AG04450 (cell line): ENCODE measurements at places on chromosomes 1 and 21.

DNA sequence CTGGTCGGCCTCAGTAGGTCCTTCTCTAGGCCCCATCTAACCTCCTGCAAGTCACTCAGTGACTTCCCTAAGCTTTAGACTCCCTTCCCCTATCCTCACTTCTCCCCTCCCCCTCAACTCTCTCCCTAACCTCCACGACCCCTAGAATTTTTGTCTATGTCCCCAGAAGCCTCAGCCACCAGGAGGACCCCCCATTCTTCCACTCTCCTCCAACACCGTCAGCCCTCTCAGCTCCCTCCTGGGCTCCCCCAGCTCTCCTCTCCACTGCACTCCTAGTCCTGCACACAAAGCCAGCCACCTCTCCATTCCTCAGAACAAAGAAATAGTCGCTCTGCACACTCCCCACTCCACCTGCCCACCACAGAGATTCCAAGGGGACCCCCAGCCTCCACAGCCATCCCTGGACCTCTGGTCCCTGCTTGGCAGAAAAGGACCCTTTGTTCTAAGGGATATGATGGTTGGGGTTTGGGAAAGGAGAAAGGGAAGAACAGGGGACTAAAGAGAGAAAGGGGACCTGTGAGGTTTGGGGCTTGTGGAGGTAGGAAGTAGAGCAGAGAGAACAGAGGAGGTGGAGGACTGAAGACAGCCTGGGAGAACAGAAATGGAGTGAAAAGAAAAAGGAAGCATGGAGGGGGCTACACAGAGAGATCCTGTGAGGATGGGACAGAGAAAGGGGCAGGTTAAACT is 2.8 kb downstream of the ARHGEF2 start:
- no peak for DNase-seq

DNA sequence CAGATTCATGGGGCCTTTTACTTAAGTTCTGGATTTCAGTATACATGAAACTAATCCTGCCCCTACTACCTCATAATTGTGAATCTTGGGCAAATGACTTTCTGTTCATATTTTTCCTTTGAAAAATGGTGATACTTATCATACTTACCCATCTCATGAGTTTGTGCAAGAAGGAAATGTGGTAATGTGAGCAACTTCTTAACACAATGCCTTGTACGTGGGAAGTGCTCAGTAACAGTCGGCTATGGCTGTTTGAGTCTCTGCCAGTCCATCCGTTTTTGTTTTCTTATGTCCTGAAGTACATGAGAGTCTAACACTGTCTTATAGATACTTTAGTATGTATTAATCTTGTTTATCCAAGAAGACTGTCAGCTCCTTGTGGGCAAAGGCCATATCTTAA is 86.5 kb downstream of the PATJ start:
- DNase-seq = no peak

DNA sequence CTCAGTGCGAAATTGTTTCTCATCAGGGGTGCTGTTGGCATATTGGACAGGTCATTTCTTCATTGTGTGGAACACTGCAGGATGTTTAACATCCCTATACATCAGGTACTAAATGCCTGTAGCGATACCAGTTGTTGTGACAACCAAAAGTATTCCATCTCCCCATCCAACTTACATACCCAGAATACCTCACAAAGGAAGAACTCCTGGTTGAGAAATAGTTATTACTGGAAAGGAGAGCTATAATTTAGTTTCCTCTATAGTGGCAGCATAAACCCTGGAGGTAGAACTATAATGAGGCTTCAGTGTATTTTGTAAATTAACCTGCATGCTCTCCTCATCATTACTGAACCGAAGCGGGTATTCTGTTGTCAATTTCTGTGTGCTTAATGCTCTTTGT is 45.1 kb downstream of the IVNS1ABP start:
- DNase-seq = no peak

GRCh38 chr1:32871364-32872191 is 866 bp upstream of the FNDC5 start:
- DNase-seq = no peak

DNA sequence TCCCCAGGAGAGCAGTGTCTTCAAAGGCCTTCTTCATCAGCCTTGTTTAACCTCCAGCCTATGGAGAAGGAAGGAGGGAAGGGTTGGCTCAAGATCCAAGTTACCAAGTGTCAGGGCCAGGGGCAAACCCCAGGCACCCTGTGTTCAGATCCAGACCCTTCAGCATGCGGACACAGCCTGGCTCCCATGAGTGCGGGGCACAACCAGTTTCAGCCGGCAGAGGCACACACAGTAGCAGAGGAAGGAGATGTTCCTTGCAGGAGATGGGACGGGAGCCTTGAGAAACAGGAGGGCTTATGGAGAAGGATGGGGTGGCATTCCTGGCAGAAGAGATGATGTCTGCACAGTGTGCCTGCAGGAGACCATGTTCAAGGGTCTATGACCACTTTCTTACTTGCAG is 161.7 kb upstream of the EDN2 start:
- DNase-seq = no peak

- no peak for DNase-seq
These were observed 15.9 kb downstream of the SYT2 start for GRCh38 chr1:202694314-202694713.

- DNase-seq = no peak
These were observed 119.6 kb upstream of the BRINP3 start for GRCh38 chr1:190597294-190597693.

GRCh38 chr1:26531651-26532131 is 2.1 kb downstream of the RPS6KA1 start:
- no peak for DNase-seq

DNA sequence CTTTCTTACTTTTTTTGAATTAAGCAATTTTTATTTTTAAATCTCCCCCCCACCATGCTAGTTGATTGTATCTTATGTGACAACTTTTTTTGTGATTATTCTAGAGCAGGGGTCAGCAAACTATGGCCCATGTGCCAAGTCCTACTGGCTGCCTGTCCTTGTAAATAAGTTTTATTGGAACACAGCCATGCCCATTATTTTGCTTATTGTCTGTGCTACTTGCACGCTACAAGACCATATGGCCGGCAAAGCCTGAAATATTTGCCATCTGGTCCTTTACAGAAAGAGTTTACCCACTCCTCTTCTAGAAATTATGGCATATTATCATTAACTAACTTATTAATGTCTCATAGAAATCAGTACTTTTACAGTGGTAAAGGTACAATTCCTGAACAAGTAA is 51.7 kb downstream of the AK5 start:
- no peak for DNase-seq

DNA sequence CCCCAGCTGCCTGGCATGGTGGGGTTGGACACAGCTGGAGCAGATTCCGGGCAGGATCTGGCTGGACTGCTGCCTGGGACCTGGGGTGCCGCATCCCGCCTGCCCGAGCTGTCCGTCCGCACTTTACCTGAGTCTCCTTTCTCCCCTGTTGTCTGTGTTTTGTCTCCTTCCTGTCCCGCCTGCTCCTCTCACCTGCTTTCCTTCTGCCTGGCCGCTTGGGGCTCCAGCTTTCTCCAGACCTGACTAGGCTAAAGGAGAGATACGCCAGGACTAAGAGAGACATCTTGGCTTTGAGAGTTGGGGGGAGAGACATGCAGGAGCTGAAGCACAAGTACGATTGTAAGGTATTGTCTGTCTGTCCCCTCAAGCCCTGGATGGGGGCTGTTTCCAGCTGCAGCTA is 73.3 kb downstream of the ARHGEF10L start:
- DNase-seq = no peak

DNA sequence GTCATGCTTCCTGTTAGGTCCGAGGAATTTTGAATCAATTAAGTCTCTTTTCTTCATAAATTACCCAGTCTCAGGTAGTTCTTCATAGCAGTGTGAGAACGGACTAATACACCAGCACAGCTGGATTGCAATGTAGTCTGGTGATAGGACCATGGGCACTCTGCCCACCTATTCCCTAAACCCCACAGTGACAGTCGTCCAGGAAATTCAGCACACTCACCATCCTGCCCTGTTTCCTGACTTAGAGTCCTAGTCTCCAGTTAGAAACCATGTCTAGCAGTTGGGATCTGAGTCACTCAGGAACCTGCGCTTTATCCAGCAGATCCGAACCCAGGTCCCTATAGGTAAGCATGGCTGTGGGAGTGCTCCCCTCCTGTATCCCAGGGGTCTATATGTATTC is 149.3 kb upstream of the TNR start:
- no peak for DNase-seq

DNA sequence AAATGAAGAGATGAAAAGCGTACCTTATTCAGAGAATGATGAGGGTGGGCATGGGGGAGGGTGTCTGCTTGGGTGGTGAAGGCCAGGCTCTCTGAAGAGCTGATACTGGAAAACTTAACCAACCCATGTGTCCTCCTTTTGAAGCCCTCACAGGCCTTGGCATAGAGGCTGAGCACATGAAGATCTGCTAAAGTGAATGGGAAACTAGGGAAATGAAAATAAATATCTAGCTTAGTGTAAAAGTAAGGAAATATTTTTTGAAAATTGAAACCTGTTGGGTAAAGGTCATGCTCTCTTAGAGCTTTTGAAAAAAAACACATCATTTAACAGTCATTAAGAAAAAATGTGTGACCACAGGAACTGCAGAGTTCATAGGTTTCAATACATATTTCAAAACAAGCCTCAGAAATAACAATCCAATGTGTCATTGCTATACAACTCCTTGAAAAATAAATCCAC is 40.5 kb upstream of the RALGPS2 start:
- DNase-seq = peak; percentile 76

GRCh38 chr1:11523746-11524464 is 45.0 kb downstream of the DISP3 start:
- DNase-seq = no peak

- no peak for DNase-seq
These were observed 102.5 kb upstream of the RGS4 start for GRCh38 chr1:162966613-162967012.
